Mucosa of descending colon (tissue), 3 donors: ENCODE measurements at places on chromosomes 16 and 17.
A peak's percentile ranks its signal among the peaks of the same experiment; 100 is the strongest.

GRCh38 chr16:4694642-4695451, 1.5 kb downstream of the NUDT16L1 start:
- DNase-seq = peak; percentile 43

- DNase-seq = no peak
Observed at GRCh38 chr17:35674552-35674951, 56.9 kb upstream of the RASL10B start.

- DNase-seq = no peak
Observed at GRCh38 chr17:8122924-8123694, 797 bp downstream of the HES7 start.

- DNase-seq = no peak
Observed at GRCh38 chr17:46063241-46063640, 64.2 kb downstream of the STH start.

DNA sequence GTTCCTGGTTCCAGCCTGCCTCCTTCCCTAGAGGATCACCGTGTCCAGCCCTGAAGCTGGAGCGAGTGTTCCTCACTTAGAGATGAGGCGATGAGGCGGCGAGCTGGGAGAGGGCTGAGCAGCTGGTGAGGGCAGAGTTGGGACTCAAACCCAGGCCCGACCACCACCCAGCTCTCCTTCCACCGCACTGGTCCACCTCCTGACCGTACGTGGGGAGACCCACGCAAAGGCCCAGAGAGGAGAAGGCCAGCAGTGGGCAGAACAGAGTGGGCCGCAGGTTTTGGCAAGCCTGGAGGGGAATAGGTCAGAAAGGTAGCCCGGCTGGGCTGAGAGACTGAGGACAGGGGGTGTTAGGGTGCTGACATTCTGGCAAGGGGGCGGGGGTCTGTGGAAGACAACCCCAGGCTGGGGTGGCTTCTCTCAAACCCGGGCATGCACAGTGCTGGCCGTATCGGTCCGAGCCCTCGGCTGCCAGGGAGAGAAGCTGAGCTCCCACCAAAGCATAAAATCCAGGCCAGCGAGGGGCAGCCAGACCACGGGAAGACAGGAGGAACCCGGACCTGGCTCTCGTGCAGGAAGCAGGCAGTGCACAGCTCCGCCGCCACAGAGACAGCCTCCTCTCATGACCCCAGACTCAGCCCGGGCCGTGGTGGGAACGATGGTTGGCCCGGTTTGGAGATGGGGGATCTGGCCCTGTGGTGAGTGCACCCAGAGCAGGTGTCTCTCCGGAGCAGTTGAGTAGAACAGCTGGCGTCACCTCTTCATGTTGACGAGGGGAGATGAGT, 24.9 kb downstream of the MLYCD start:
- no peak for DNase-seq

- no peak for DNase-seq
Observed at GRCh38 chr17:13500947-13501346, 100.8 kb downstream of the HS3ST3A1 start.

DNA sequence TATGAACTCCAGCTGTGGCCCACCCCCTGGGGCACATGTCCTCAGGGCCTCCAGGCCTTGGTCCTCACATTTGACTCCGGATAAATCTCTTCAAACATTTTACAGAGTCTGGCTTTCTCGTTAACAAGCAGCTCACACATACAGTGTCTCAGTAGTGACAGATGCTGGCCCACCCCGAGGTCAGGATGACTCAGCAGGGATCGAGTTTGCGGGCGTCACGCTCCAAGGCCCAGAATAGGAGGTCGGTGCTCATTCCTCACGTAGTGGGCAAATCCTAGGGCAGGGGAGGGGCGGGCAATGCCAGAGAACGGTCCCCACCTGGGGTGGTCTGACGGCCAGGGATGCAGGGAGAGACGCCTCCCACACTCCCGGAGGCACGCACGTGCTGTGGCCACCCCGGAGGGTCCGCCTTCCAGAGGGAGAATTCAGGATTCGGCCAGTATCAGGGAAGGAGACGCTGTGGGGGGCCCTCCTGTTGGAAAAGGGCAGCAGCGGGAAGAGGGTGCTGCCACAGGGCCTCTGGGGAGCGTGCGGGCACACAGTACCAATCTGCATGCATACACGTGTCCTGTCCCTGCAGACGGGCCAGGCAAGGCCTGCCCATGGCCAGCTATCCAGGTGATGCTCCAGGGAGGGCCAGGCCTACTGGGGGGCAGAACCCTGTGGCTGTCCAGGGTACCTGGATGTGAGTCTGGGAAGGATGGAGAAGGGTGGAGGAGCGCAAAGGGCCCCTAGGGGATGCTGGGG, 8.6 kb downstream of the SLC7A5 start:
- DNase-seq = no peak

DNA sequence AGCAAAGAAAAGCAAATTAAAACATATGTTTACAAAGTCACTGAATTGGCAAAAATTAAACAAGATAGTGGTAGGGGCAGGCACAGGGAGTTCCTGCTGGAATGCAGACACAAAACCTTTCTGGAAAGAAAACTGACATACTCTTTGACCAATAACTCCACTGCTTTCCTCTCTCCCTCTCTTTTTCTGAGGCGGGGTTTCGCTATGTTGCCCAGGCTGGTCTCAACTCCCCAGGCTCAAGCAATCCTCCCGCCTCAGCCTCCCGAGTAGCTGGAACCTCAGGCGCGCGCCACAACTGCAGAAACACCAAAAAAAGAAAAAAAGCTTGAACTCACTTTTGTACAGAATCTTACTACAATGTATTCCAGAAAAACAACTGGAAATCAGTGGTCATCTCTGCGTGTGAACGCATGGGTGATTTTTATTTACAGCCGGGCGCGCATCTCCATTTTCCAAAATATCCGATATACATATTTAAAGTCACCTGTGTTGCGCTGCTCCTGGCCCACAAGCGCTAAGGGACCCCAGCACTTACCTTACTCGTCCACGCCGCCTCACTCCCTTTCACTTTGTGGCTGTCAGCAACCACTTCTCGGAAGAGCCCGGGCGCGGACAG, 480 bp downstream of the TXNL4B start:
- no peak for DNase-seq

DNA sequence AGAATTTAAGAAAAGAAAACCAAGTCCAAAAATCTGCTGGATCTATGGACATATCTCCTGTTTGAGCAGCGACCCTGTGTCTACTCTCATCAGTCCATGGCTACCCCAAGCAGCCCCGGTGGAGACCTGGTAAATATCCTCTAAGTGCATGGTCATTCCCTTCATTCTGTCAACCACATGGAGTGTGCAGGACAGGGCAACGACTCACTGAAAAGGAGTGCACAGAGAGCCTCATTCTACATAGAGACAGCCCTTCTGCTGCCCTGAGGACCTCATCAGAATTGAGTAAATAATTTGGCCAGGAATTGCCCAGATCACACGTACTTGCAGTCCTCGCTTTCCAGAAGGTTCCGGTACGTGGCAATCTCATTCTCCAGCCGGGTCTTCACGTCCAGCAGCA, 3.0 kb downstream of the KRT38 start:
- no peak for DNase-seq

- DNase-seq = no peak
Observed at GRCh38 chr16:66168777-66169176, 197.7 kb upstream of the CDH5 start.

DNA sequence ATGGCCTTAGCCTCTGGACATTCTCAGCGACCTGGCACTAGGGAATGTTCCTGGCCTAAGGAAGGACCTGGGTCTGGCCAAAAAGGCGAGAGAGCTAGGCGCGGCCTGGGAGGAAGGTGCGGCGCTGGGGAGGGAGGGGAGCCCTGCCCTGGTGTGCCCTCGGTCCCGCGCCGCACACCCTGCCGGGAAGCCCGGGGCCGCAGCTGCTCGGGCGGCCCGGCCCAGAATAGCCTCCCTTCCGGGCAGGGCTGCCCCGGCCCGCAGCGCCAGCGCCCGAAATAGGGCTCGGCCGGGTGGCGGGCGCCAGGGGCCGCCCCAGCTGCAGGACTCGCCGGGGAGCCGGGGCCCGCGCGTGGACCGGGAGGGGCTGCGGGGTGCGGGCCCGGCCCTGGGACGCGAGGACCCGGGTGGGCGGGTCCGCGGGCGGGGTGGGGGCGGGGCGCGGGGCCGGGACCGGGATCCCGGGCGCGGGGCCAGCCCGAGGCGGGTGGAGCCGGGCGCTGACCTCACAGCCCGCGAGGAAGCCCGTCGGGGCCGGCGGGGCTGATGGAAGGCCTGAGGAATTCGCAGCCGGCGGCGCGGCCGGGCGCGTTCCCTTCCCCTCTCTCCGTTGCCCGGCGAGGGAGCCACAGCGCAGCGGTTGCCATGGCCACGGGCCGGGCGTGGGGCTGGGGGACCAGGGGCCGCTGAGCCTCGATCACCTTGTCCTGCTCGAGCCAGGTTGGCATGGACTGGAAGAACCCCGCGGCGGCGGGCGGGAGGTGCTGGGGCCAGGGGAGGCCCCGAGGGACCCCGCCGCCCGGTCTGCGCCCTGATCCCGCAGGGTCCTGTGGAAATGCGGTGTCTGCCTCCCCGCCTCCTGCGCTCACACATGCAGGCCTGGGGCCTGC, 18.1 kb downstream of the SOCS3 start:
- peak; percentile 85 for DNase-seq

- no peak for DNase-seq
Observed at GRCh38 chr17:41733348-41734138, 900 bp downstream of the HAP1 start.

DNA sequence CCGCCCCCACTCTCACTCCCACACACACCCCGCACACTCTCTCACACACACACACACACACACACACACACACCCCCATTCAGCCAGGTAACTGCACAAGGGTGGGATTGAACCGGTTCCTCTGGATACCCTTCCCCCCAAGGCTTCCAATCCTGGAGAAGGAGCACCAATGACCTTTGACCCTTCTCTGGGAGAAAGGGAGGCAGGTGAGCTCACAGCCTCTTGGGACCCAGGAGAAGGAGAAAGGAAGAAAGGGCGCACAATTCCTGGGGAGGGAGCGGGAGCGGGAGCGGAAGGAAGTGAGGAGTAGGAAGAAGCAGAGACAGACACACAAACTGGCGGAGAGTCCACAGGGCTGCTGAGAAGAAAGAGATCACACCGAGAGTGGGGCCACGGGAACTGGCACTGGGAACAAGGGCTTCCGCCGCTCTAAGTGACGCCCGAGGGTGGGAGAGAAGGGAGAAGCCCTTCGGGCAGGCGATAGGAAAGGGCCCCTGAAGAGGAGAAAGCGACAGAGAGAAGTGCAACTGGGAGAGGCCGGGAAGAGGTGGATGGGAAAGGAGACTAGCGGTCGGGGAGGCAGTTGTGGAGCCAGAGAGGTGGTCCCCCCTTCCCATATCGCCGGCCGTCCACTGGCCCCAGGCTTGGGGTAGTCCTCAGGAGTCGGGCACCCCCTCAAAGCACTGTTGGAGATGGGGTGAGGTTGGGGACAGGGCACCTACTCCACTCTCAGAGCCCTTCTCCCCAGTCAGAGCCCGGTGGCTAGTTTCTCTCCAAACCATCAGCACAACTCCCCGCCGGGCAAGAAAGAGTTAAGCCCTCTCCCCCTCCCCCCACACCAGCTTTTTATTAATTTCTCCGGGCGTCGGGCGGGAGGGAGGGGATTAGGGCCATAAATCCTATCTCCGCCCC, 1.3 kb downstream of the SAMD14 start:
- no peak for DNase-seq

GRCh38 chr16:5461141-5461540, 363.5 kb upstream of the EEF2KMT start:
- no peak for DNase-seq

- no peak for DNase-seq
Observed at GRCh38 chr17:10421900-10422542, at the start of gene MYH8. MYH8 (minus strand) TSS chr17:10421950; CDS start chr17:10420227, 1,723 bp downstream.

DNA sequence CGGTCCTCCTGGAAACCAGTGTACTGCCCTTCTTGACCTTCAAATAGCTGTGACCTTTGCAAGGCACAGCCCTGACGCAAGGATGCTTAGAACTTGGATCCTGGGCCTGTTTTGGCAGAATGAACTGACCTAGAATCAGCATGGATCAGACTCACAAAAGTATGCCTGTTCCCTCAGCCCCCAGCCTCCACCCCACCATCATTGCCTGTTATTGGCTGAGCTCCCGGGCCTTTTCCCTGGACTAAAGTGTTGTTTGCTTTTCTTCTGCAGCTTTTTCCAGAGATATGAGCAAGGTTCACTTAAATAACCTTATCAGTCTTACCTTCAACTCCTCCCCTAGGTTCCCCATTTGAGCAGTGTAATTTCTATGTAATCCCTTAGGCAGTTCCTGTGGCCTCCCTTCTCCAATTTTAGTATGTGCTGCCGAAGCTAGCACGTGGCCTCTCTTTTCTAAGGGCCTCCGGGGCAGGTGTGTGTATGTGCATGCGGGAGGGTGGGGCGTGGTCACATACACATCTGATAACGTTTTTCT, 347.4 kb downstream of the MAF start:
- no peak for DNase-seq

- peak; percentile 58 for DNase-seq
Observed at GRCh38 chr16:4015275-4016004, 100.8 kb downstream of the ADCY9 start.

- peak; percentile 40 for DNase-seq
Observed at GRCh38 chr17:80248894-80249710, 11.6 kb upstream of the RNF213 start.

GRCh38 chr17:55168958-55169687, 95.6 kb upstream of the HLF start:
- no peak for DNase-seq

- DNase-seq = no peak
Observed at GRCh38 chr17:59333836-59334235, 2.4 kb downstream of the YPEL2 start.

DNA sequence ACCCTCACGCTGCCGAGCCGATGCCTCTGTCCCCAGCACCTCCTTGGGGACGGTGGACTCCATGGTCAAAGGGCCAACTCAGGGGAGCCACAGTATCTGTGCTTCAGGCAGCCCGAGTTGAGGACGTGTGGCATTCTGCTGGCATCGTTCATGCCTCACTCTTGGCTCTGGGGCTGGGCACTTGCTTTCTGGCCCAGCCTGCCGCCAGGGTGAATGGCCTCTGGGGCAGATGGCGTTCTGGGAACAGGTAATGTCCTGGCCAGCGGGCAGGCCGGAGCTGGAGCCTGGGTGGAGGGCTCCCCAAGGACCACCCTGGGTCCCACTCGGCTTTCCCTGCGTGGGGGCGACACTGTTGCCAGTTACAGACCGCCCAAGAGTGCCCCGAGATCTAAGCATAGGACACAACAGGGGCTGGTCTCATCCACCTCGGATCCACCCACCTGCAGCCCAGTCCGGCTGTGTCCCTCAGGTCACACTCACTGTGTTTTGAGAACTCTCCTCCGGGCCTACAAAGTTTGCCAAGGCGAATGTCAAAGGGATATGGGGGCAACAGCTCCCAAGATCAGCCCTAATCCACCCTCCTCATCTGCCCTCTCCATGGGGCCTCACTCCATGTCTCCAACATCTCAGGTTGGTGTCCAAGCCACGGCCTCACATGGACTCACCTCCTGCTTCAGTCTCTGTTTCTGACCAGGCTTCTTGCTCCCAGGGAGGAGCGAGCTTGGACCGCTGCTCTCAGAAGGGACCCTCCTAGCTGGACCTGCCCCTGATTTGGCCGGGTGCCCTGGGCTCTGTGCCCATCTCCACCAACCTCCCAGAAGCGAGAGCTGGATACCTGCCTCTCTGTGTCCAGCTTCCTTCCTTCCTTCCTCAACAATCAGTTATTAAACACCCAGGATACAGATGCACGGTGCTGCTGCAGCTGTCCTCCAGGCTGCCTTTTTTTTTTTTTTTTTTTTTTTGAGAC, 60.8 kb downstream of the TMEM235 start:
- no peak for DNase-seq

- DNase-seq = no peak
Observed at GRCh38 chr16:76931186-76931585, 259.8 kb upstream of the MON1B start.

GRCh38 chr17:41010441-41010840, 1.5 kb upstream of the KRTAP3-1 start:
- DNase-seq = no peak

- DNase-seq = no peak
Observed at GRCh38 chr16:77807021-77807420, 18.7 kb downstream of the VAT1L start.
